ENCODE measurements at places on chromosomes 7 and 10. TPM values are rescaled to one million over a fixed set of nuclear protein-coding genes. Genes with fewer than 3 reads are reported as not detected.

- peak overlapping the region; percentile 13 for H3K27ac ChIP-seq
- H3K4me3 ChIP-seq: no peak overlapping the region
- H3K27me3 ChIP-seq: no peaks in the 10 kb centered on the region
- no peak for DNase-seq
- peaks cover 5% of the 10 kb centered on the region for H3K4me1 ChIP-seq
These were observed 35.7 kb downstream of the STAMBPL1 start for GRCh38 chr10:88915781-88916180.

Gene CCDC7
- 9.2 TPM for total RNA-seq

Gene FAM25G
- not detected for total RNA-seq

Gene CD36
- 0.12 TPM for total RNA-seq

- H3K36me3 ChIP-seq: peaks cover under 1% of the 10 kb centered on the region
- no peak overlapping the region for H3K4me3 ChIP-seq
- peaks cover 5% of the 10 kb centered on the region for H3K4me1 ChIP-seq
- H3K27me3 ChIP-seq: no peaks in the 10 kb centered on the region
- H3K27ac ChIP-seq: no peak overlapping the region
- no peak for DNase-seq
These were observed 3.7 kb upstream of the ABHD11 start for GRCh38 chr7:73742338-73742752.

DNA sequence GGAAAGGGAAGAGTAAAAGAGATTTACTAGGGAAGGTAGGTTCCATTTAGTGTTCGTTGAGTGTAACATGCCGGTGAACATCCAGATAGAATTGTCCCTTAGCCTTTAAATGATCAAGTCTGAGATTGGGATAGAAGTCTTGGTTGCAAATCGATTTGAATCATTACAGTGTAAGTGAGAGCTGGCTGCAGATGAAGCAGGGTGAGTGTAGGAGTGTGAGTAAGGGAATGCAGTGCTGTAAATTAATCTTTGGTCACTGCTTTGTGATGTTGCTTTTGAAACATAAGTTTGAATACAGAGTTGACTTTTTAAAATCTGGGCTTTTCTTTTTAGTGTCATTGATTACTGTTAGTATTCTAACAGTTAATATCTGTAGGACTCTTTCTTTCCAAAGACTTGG is 16.3 kb downstream of the TPST1 start:
- no peaks in the 10 kb centered on the region for H3K36me3 ChIP-seq
- no peak for DNase-seq

GRCh38 chr10:102422545-102423129 is 2.0 kb downstream of the FBXL15 start:
- DNase-seq: peak; percentile 75
- H3K36me3 ChIP-seq: peaks cover 17% of the 10 kb centered on the region
- H3K4me1 ChIP-seq: peaks cover 13% of the 10 kb centered on the region
- H3K27ac ChIP-seq: peak overlapping the region; percentile 64

DNA sequence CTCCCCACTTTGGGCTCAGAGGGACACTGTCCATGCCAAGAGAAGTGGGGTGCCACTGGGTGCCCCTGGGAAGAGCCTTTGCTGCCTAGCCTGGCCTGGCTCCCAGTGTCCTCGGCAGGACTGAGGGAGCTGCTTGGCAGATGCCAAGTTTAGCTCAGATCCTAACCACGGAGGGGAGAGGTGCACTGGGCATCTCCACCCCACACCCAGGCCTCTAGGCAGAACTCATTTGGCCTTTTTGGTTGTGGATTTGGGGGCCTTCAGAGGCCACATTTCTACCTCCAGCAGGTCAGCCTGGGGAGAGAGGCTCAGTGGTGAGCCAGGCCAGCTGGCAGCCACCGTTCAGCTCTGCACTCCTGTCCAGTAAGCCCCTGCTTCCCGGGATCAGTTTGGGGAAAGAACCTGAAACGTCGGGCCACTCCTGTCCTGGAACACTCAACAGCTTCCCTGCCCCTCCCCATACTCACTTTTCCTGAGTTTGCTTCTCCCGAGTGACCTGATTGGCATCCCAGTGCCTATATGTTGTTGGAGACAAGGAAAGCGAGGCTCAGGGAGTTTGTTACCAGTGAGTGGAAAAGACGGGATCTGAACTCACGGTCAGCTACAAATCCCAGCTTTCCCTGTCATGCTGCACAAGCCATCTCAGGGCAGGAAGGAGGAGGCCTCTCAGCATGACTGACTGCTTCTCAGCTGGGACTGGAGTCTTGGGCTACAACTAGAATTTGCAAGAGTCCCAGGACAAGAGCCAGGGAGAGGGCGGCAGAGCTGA is 11.2 kb upstream of the CXCL12 start:
- no peak overlapping the region for H3K27ac ChIP-seq
- no peaks in the 10 kb centered on the region for H3K4me1 ChIP-seq
- DNase-seq: no peak
- H3K27me3 ChIP-seq: peaks cover 36% of the 10 kb centered on the region

Gene ANXA8
- total RNA-seq: 103 TPM

Gene MNX1
- 0.47 TPM for total RNA-seq

GRCh38 chr10:35844686-35845085 is 202.6 kb upstream of the FZD8 start:
- H3K4me1 ChIP-seq: no peaks in the 10 kb centered on the region
- H3K4me3 ChIP-seq: no peak overlapping the region
- H3K36me3 ChIP-seq: no peaks in the 10 kb centered on the region
- H3K27me3 ChIP-seq: no peaks in the 10 kb centered on the region
- H3K27ac ChIP-seq: no peak overlapping the region
- no peak for DNase-seq

DNA sequence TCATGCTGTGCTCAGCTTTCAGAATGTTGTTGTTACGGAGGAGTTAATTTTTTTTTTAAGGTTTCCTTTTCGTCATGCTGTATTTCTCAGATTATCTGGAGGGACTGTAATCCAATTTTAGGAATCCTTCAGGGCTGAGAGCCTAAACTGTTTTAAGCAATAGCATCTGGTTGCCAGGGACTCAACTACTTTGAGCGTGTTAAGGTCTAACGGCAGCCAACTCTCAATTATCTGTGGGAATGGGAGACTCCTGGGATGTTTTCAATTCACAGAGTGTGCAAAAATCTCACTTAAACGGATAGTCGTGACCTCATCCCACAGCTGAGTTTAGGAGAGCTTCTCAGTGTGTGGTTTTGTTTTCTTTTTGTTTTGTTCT is 291.7 kb downstream of the AUTS2 start:
- H3K27ac ChIP-seq: no peak overlapping the region
- no peaks in the 10 kb centered on the region for H3K36me3 ChIP-seq
- H3K4me3 ChIP-seq: no peak overlapping the region
- H3K4me1 ChIP-seq: no peaks in the 10 kb centered on the region
- no peaks in the 10 kb centered on the region for H3K27me3 ChIP-seq
- no peak for DNase-seq

Gene WNT8B
- total RNA-seq: not detected

- H3K4me3 ChIP-seq: peak overlapping the region; percentile 72
- peaks cover 43% of the 10 kb centered on the region for H3K4me1 ChIP-seq
- peak; percentile 86 for DNase-seq
These were observed 574 bp upstream of the IL6 start for GRCh38 chr7:22726345-22726906.

DNA sequence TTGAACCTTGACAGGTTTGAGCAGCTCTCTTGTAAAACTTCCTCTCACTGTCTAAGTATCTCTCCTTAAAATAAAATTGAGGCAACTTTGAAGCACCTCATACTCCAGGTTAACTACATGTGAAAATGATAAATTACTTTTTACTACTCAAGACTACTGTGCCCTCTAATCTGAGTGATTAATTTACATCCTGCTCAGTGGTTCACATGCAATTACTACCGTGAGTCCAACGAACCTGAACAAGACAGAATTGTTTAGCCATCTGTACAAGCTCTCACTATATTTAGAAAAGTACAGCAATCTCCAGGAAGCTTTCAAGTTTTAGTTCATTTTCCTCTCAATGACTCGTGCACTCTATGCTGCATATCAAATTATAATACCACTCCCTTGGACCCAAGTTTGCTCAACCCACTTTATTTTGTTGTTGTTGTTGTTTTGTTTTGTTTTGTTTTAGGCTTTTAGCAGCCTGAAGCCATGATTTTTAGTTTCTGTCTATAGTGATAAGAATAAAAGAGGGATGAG is 21.2 kb downstream of the PDE1C start:
- H3K27me3 ChIP-seq: no peaks in the 10 kb centered on the region
- no peak overlapping the region for H3K27ac ChIP-seq
- H3K36me3 ChIP-seq: no peaks in the 10 kb centered on the region
- no peak for DNase-seq
- no peak overlapping the region for H3K4me3 ChIP-seq
